CD4-positive, alpha-beta T cell treated with Interleukin-15 for 4 hours (primary cell): ENCODE measurements at places on chromosomes 5 and 9.

GRCh38 chr9:90343366-90343765 is 299.3 kb downstream of the DIRAS2 start:
- no peak for DNase-seq

GRCh38 chr5:66655395-66656324 is 59.5 kb downstream of the MAST4 start:
- no peak for DNase-seq

DNA sequence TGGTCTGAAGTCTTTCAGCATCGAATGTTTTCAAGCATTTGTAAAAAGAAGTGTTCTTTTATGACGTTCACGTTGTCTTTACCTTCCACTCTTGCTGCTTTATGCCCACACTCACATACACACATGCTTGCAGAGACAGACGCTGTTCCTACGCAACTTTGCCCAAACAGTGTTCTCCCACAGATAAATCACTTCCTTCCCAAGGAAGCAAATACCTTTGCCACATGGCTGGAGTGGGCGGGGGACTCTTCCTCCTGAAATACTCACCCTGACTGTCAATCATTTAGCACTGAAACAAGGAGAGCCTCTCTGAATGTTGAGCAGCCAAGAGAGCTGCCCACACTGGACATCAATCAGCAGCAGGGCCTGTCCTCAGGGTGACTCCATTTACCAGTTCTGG is 22.4 kb upstream of the ASTN2 start:
- no peak for DNase-seq

DNA sequence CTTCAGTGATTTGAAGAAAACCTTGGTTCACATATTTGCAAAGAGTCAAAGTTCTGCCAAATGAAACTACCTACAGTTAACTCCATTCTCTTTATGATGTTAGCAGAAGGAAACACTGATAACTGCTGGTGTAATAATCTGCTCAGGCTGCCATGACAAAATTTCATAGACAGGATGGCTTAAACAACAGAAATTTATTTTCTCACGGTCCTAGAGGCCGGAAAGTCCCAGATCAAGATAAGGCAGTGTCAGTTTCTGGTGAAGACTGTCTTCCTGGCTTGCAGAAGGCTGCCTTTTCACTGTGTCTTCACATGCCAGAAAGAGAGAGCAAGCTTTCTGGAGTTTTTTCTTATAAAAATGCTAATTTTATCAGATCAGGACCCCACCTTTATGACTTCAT is 102.4 kb upstream of the PARP8 start:
- peak; percentile 46 for DNase-seq

DNA sequence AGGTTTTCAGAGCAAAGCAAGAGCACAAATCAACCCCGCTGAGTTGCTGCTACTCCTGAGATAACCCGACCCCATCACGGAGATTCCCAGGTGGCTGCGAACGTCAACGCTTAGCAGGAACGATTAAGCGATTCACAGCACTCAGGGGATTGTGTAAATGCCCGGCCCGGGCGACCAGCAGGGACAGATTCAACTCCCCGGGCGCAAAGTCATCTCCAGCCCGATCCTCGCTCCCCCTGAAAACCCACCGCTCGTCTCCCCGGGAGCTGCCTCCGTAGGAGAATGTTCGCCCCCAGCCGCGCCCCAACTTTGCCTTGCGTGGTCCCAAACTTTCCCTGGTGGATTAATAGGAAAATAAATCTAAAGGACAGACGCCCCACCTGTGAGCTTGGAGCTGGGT is 685 bp downstream of the SLC24A2 start:
- DNase-seq = no peak

- DNase-seq = peak; percentile 18
Observed at GRCh38 chr5:133962801-133963476, 5.5 kb downstream of the C5orf15 start.

DNA sequence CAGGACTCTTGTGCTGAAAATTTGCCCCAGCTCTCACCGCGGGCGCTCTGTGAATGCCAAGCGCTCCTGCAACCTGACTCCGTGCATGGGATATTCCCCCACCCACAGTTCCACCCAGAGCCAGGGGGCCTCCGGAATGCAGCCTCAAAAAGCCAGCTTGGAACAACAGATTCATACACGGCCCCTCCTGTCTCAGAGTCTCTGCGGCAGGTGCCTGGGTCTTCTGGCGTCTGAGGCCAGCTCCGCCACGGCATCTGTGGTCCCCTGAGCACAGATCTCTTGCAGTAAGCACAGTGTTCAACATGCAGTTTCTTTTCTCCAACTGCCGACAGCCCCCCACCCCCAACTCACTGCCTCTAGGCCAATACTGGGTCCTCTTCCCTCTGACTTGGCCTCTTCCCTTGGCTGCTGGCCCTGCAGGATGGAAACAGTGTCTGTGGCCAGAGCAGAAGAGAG is 355.7 kb upstream of the IRX2 start:
- no peak for DNase-seq

GRCh38 chr9:14812806-14813205 is 90.3 kb upstream of the CER1 start:
- no peak for DNase-seq

GRCh38 chr5:57805732-57806131 is 323.1 kb upstream of the ACTBL2 start:
- DNase-seq = no peak

DNA sequence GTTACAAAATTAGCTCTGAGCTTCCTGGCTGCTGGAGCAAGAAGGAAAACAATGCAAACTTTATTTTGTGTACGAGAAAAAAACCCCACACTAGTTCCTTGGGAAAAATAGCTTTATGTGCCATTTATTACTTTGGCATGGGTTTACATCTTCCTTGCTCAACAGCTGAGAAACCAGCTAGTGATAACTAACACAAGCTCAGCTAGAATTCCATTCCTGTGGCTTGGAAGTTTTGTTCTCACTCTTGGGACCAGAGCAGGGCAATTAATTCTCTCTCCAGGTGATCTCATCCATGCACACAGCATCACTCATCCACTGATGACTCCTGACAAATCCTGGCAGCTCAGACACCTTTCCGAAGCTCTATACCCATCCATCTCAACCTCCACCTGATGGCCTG is 104.1 kb downstream of the CRB2 start:
- DNase-seq = no peak

DNA sequence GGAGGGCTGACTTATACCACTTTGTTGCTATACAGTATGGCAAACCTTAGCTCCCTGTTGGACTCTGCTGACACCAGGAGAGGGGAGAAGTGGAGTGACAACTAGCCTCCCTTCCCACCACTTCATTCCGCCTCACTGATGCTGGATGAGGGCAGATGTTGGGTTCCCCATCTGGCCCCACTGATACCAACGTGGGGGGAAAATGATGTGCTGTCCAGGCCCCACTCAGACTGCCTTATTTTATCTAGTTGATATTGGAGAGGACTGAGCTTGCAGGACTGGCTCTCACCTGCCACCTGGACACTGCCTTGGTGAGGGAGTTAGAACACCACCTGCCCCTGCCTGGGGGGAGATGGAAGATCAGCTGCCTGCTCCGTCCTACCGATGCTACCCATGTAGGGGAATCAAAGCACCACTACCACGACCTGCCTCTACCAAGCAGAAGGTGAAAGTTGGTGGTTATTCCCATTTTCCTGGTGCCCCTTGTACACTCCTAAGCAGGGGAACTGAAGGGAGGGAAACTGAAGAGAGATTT is 292.1 kb downstream of the GADD45G start:
- DNase-seq = no peak

GRCh38 chr5:40654377-40654991 is 25.2 kb upstream of the PTGER4 start:
- no peak for DNase-seq

DNA sequence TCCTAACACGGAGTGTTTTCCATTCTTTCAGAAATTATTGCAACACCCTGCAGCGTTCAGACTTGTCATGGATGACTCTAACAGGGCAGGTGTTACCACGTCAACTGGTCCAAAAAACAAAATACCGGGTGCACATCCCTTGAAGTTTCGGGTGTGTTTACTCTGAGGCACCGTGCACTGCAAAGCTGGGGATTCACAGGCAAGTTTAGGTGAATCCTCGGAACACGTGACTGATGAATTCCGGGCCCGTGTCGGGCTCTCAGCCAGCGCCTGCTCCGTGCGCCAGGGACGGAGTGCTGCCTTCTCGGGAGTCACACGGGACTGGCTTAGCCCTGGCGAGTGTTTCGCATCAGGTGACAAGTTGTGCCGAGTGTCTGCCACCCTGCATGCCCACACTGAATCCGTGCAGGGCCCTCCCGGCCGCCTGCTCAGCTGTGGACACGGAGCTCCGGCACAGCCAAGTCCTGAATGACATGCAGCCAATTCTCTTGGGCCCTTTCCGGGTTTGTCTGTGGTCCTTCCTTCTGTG is 66.0 kb upstream of the IRX4 start:
- DNase-seq = no peak
